CD4-positive, alpha-beta T cell treated with Interferon gamma for 1 hour (primary cell): ENCODE measurements at places on chromosomes 7 and 10.

- peak; percentile 28 for DNase-seq
These were observed 2.4 kb downstream of the SH2B2 start for GRCh38 chr7:102289057-102289456.

GRCh38 chr7:1419688-1420087 lies 39.6 kb downstream of the MICALL2 start:
- no peak for DNase-seq

- DNase-seq: no peak
These were observed 17.1 kb downstream of the CHST3 start for GRCh38 chr10:71981015-71981875.

- DNase-seq: no peak
These were observed 284.0 kb downstream of the CELF2 start for GRCh38 chr10:11301571-11302111.

GRCh38 chr10:71367271-71367670 lies 29.4 kb upstream of the CDH23 start:
- peak; percentile 27 for DNase-seq

GRCh38 chr10:26626066-26626465 lies 71.4 kb upstream of the PDSS1 start:
- DNase-seq: no peak

GRCh38 chr7:142997456-142997989 lies 29.4 kb downstream of the OR9A2 start:
- no peak for DNase-seq
